ENCODE measurements at places on chromosomes 6 and 20.

- DNase-seq: no peak
These were observed 20.8 kb upstream of the SLCO4A1 start for GRCh38 chr20:62621251-62622110.

GRCh38 chr6:28856620-28857005, 67.2 kb downstream of the TRIM27 start:
- DNase-seq: no peak

DNA sequence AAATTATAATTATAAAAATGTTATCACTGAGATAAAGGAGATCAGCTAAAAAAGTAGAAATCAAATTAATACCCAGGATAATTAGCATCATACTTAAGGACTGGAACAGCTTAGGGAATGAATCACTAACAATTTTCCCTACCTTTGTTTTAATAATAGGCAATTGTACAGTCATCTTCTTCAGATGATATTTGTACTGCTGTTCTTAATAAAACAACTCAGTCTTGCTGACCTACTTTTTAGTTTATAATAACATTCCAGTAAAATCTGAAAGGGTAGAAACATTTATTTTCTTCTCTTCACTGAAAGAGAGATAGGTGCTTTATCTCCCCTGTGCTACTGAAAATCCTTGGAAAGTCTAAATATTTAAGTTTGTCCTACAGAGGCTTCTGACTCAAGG, 271.2 kb upstream of the THEMIS start:
- DNase-seq: no peak

DNA sequence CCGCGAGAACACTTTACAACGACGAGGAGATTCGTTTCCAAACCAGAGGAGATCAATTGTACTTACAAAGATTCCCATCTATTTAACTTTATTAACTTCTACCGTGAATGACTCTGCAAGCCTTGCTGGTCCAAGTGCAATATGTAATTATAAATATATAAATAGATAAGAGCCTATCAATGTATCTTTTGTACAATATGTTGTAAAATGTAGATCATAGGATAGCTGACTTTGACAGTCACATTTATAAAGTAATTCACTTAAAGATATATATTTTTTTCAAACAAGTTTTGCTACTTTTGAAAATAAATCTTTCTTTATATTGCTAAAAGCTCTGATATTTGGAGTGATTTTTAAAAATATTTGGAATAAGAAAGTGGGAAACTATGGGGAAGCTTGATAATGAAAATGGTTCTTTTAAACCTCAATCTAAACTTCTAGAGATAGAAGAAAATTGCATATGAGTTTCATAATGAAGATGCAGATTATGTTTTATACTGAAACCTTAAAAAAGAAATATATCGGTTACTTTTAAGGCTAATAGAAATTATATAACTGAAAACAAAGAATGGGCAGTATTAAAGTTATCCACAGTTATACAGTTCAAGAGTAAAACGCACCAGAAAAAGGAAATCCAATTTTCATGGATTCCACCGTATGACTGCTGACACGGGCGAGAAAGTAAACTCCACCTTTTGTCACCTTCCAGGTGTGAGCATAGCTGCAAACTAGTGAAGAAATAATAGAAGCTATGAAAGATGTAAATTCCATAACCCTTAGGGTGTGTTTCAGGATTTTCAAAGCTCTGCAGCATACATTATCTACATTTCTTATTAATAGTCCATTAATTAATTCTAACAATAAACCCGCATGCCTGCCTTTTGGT, 3.3 kb downstream of the TCF21 start:
- no peak for DNase-seq

- no peak for DNase-seq
These were observed 222.8 kb upstream of the CDYL start for GRCh38 chr6:4553387-4553786.

DNA sequence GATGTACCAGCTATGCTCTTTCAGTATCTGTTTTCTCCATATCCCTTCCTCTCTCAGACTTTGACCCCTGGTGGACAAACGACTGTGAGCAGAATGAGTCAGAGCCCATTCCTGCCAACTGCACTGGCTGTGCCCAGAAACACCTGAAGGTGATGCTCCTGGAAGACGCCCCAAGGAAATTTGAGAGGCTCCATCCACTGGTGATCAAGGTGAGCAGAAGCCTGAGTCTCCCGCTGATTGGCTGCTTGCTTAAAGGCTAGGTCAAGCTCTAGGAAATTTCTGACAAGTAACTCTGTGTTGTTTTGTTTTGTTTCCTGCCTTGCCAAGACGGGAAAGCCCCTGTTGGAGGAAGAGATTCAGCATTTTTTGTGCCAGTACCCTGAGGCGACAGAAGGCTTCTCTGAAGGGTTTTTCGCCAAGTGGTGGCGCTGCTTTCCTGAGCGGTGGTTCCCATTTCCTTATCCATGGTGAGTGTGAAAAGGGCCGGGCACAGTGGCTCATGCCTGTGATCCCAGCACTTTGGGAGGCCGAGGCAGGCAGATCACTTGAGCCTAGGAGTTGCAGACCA, 28.6 kb downstream of the C6orf89 start:
- no peak for DNase-seq

Data from activated CD4-positive, CD25-positive, alpha-beta regulatory T cell treated with anti-CD3 and anti-CD28 coated beads, Interleukin-2, amount 50 U/mL, for 72 hours (primary cell).